ENCODE measurements at places on chromosomes 3 and 15.
A peak's percentile ranks its signal among the peaks of the same experiment; 100 is the strongest.

DNA sequence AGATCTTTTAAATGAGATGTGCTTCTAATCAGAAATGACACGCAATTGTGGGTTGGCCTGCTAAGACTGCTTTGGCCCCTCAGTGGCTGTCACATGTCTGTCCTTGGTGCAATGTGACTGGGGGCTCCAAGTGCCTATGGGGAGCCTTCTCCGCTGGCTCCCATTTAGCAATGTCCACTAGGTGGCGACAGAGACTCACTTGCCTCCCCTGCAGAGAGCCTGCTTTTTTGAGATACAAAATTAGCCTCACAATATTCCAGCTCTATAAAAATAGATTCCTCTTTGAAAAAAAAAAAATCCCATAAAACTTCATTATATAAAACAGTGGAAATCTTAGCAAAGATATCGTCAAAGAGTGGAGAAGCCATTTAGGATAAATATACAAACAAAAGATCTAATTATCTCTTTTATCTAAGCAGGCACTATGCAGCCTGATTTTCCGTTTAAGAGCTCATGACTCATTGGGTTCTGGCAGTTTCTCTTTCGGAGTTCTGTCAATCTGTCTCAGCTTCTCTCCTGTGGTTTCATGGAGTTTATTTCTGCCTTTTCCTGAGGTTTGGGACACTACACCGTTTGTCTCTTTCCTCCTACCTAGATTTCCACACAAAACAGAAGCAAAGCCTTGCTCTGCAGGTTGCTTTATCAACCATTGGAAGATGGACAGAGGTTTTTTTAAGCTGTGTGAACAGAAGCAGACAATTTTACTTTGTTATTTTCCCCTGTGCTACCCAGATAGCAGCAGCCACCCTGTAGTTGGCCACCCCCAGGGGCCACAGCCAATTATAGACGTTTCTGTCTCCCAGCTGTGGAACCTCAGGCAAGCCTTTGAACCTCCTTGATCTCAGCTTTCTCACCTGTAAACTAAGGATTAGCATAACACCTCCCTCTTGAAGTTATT is 68.4 kb upstream of the TNFAIP8L3 start:
- DNase-seq = peak; percentile 62

GRCh38 chr3:50050361-50050760 is 38.4 kb upstream of the RBM5 start:
- no peak for DNase-seq

GRCh38 chr15:94579286-94579685 is 347.9 kb downstream of the MCTP2 start:
- DNase-seq = no peak

- no peak for DNase-seq
These were observed 241.7 kb downstream of the ATP8B4 start for GRCh38 chr15:49877117-49877872.

DNA sequence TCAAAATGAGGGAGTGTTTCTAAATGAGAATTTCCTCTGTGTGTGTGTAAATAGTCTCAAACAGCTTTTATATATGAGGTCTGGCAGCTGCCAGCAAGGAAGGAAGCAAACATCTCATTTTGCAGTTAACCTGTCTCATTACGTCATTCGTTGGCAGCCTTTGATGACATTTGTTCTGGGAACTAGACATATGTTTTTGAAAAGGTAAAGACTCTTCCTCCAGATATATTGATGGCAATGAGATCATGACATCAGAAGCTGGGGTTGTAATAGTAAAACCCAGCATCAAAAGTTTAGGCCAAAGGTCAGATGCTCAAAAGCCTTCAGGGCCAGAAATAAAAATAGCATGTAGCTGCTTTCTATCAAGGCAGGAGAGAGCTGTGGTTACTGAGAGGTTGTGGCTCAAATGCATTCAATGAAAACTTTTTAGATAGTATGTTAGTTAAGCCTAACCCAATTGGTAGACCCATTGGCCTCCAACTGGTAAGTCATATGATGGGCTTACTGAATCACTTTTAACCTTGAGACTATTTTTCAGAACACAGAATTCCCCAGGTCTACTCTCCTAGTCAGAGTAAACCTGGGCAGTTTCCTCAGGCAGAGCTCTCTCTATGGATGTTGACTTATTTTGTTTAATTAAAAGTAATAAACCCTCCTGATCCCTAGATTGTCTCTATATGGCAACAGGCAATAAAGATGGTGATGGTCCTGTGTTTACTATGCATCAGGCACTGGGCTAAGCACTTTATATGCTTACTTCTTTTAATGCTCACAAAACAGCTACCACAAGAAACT is 386.5 kb upstream of the CFAP20DC start:
- no peak for DNase-seq

GRCh38 chr3:36800533-36801116 is 36.3 kb upstream of the DCLK3 start:
- DNase-seq = no peak

GRCh38 chr3:43523454-43524053 is 98.3 kb downstream of the ANO10 start:
- DNase-seq = no peak

- no peak for DNase-seq
These were observed 84.1 kb downstream of the TP63 start for GRCh38 chr3:189714991-189715961.

- no peak for DNase-seq
These were observed 115.9 kb downstream of the EEFSEC start for GRCh38 chr3:128269006-128269775.

- no peak for DNase-seq
These were observed 114.2 kb downstream of the AGBL1 start for GRCh38 chr15:86193716-86194380.

DNA sequence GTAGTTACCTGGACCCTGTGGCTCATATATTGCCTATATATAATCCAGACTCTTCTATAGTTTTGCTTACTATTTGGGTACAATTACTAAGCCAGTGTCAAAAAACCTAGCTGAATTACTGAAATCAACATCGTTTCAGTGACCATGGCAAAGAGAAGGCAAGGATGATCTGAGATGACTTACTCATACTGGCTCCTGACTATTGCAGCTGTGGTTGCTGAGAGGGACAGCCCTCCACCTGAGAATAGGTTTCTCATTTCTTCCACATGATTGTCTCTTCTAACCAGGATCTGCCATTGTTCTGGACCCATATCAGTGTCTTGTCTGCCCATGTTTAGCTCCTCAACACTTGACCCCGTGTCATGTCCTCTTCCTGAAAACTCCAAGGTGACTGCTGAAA is 30.2 kb downstream of the CASR start:
- no peak for DNase-seq

- DNase-seq = no peak
These were observed 182.4 kb downstream of the SV2B start for GRCh38 chr15:91282486-91282885.

DNA sequence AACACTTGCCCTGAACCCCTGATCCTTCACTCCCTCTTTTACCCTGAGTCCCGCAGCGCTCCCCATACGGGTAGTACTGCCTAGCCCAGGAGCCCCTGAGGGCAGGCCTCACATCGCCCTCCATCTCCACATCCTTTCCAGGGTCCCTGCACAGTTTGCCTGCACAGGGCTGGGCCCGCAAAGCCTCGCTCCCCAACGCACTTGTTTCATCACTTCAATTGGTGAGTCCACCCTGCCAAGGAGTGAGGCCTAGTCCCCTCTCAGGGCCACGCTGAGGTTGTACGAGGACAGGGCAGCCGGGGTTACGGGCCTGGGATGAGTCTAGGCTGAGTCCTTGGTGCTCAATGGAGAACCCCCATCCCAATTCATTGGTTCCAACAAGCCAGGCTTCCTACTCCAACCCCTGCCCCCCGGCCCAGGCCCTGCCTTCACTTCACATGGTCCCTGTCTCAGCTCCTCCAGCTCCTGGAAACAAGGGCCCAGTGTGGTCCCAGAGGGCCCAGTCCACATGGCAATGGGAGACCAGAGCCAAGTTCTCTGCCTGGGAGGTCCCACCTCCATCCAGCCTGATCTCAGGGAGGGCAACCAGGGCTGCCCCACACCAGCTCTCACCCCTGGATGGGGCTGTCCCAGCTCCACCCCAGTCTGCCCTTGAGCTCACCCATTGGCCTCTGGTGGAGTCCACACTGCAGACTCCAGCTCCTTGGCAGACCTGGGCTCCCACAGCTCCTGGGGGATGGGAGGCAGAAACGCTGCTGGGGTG is 12.4 kb upstream of the CLK3 start:
- no peak for DNase-seq

DNA sequence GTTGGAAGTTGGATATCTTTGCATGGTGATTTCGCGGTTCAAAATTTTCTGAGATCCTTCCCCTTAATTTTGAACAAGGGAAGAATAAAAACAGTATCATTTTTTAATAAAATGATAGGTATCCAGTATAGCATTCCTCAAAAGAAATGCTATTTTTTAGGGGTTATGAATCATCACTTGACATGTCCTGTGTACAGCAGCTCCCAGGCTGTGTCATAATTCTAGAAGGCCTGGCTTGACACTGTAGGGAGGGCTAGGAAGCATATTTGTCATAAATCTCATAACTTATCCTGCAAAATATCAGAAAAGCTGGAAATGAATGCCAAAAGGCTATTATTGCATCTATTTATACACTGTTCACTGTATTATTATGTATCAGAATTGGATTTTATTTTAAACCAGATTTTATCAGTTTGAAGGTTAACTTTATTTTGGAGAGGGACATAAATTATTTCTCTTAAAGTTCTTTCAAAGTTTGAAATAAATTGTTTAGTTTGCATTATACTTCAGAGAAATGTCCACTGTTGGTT is 539.1 kb upstream of the ROBO2 start:
- no peak for DNase-seq

GRCh38 chr15:66625974-66626373 is 60.2 kb upstream of the LCTL start:
- no peak for DNase-seq

DNA sequence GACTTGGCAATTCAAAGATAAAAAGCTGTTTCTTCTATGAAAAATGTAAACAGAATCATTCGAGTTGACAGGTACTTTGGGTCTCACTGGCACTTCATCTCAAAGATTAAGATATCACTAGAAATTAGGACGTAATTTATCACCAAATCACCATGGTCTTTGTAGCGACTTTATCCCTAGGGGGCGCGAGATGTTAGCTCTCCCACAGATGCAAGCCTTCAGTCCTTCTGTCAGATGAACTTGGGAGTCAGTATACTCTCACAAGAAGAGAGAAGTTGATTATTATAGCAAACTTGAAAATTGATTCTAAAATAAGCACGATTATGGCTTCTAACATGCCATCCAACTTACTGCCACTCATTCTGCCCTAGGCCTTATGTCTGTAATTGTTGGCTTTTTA is 150.3 kb downstream of the ALCAM start:
- no peak for DNase-seq

DNA sequence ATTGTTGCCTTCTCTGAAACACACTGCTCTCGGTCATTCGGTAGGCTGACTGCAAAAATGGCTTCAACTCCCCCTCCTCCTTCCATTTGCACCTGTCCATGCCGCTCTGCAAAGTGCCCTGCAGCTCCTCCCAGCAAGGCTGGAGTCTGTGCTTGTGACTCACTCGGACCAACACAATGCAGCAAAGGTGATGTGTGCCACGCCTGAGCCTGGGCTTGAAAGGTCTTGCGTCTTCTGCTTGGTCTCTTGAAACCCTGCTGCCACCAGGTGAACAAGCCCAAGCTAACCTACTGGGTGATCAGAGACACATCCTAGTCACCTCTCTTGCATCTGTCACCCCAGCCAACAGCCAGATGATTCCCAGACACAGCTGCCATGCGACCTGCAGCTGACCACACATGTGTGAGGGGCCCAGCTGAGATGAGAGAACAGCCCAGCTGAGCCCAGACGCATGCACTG is 71.1 kb downstream of the MGLL start:
- DNase-seq = no peak

GRCh38 chr15:40249477-40250303 is 10.8 kb downstream of the PAK6 start:
- DNase-seq = no peak

DNA sequence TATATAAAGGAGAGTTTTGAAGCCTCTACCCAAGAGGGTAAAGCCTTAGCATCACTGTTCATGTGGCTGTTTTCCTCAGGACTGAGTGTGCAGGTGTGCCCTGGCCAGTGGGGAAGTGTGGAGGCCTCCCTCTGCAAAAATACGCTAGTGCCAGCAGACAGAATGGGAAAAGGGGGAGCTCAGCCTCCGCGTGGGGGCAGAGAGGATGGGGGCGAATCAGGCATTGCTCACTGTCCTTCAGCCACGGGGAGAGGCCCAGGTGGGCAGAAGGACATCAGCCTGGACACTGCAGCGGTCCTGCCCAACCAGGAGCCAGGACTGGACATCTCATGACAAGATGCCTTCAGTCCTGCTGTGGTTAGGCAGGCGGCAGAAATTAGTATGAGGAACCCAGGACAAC is 10.1 kb downstream of the LTF start:
- DNase-seq = no peak

- no peak for DNase-seq
These were observed 21.7 kb downstream of the ALS2CL start for GRCh38 chr3:46671541-46672348.

DNA sequence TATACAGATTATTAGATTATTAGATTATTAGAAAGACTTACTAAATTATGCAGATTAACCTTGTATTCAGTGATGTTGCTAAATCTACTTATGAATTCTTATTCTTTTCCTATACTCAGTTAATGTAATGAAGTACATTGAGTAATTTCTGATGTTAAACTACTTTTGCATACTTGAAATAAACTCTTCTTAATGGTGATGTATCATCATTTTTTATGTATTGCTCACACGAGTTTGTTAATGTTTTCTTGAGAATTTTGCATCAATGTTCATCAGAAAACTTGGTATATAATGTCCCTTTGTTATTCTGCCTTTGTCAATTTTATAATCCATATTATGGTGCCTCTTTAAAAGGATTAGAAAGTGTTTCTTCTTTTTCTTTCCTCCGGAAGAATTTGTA is 163.2 kb upstream of the COL8A1 start:
- DNase-seq = no peak

DNA sequence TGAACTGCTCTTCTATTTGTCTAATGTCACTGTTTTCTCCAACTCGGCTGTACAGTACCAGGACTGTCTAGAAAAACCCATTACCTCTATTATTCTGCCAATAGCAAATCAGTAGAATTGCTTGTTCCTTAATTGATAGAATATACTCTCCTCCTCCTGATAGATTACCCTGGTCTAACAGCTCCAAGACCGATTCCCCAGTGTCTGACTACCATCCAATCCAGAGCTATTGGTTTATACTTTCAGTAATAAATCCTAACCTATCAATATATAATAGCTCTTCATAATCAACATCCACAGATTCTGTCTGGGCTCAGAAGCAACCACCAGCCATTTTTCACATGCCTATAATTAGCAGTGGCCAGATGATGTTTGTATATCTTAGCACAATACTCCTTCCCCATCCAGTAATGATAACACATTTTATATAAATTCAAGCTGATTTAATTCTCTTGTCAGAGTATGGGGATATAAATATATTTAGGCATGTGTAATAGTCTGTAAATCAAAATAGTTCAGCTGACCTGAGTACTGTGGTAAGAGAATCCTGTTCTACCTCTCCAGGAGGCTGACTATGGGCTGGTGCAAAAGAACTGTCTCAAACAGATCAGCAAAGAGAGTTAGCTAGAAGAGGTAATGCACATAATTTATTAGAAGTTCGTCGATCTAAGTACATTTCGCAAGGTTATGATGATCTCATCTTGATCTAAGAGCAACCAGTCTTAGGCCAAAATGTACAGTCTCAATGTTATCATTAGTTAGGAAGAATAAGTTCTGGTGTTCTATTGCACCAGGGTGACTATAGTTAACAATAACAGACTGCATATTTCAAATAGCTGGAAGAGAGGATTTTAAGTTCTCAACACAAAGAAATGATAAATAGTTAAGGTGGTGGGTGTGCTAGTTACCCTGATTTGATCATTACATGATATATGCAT is 193.4 kb downstream of the SHOX2 start:
- DNase-seq = no peak

Data from stimulated activated CD4-positive, alpha-beta T cell treated with anti-CD3 and anti-CD28 coated beads, Interleukin-2, amount 100 ng/mL, for 48 hours (primary cell).